Muscle of leg (tissue), 16 donors: ENCODE measurements at places on chromosomes 6 and 20. TPM values are rescaled to one million over a fixed set of nuclear protein-coding genes. Genes with fewer than 3 reads are reported as not detected.
A peak's percentile ranks its signal among the peaks of the same experiment; 100 is the strongest.

DNA sequence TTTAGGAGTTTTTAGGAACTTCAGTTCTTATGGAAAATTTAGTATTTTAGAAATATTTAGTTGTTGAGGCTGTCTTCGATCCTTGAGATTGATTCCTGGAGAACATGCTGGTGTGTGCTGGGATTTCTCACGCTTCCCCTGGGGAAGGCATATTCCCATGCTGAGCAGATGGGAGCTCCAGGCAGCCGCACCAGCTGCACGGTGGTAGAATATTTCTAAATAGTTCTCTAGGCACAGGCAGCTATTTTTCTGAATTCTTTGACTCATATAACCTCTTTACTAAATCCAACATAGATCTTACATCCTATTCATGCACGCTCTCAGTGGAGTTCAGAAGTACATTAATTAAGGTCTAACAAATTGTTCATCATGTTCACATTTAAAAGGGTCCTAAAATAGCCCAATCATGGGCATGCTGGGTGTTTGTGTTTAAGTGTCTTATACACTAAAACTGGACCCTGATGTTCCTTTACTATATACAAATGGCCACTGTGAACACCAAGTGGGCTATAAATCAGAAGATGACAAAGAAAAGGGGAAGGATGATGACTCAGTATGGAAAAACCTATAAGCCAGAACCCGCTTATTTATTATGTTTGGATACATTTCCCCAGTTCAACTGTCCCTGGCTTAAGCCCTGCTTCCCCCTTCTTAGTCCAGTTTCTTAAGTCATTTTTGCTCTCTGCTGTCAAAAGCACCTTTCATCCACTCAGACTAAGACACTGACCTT, 138.5 kb downstream of the UST start:
- DNase-seq = peak; percentile 93

DNA sequence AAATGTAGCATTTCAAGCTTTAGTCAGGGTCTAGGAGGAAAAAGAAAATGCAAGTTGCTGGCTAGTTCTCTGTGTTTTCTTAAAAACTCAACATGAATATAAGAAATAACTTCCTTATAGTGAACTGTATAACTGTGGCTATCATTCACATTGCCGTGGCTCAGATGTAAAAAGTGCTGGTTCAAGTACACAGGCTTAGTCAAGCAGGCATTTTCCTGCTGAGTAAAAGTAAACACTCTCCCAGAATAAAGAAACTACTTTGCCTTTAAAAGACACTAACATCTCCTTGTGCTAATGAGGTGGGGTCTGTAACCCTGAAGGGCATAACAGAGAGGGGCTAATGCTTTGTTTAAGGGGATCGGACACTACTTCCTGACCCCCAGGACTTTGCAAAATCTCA, 3.3 kb downstream of the ATP5F1E start:
- no peak for DNase-seq

GRCh38 chr6:136773473-136773796, 18.8 kb downstream of the MAP3K5 start:
- DNase-seq = no peak

DNA sequence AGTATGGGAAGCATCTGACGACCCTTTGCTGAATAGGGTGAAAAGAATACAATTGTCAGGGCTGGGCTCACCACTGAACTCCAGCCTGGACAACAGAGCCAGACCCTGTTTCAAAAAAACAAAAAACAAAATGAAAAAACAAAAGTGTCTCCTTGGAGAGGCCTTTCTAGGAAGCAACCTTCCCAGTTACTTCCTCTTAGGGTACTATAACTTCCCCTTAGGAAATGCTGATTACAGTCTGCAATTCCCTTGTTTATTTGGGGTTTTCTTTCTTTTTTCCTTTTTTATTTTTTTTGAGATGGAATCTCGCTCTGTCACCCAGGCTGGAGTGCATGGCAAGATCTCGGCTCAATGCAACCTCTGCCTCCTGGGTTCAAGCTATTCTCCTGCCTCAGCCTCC, 20.5 kb upstream of the TTPAL start:
- DNase-seq = peak; percentile 16

- DNase-seq = no peak
Measured at GRCh38 chr6:110560239-110561007, 84.0 kb upstream of the SLC22A16 start.

- no peak for DNase-seq
Measured at GRCh38 chr6:12898603-12899002, 182.0 kb downstream of the PHACTR1 start.

DNA sequence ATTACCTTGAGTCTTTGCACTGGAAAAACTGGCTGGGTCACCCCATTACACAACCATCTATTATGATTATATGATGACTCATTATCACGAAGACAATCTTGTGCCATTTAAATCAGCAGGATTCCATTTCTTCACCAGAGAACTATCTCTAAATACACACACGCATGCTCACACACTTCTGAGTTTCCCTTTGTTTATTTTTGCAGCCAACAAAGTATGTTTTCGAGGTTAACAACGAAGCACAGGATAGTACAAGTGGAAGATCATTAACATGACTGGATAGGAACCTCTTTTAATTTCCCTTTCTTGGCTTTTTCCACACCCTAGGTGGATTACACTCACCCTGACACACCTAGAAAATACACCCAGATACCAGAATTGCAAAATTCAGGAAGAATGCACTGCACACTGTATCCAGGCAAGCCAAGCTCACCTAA, 18.9 kb downstream of the PERP start:
- no peak for DNase-seq

DNA sequence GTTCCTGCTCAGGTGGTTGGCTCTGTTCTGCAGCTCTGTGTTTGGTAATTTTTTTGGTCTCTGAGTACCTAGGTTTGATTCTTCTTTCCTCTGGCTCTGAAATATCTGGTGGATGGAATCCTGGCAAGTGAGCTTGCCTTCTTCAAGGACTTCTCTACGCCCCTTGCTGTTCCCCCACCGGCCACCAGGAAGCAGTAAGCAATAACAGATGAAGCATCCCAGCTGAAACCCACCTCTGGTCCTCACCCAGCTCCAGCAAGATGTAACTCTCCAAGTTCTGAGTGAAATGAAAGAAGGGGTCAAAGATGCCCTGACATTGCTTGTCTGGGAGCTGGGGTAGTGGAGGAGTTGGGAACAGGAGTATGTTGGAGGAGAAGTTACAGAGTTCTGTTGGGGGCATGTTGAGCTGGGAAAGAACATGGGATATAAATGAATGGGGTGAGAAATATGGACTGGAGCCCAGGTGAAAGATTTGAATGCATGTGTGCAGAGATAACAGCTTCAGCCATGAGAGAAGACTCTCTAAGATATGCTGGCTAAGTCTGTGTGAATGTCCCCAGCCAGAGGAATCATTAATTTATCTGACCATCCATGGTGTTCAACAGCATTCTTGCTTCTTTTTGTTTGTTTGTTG, 51.3 kb upstream of the GLP1R start:
- peak; percentile 9 for DNase-seq

GRCh38 chr20:58523971-58524315, 8.7 kb upstream of the APCDD1L start:
- no peak for DNase-seq

GRCh38 chr6:116948533-116949304, 71.7 kb downstream of the RFX6 start:
- DNase-seq = no peak

- DNase-seq = no peak
Measured at GRCh38 chr6:95017922-95018321, 559.4 kb upstream of the MANEA start.

GRCh38 chr6:13834790-13835189, 20.4 kb upstream of the MCUR1 start:
- no peak for DNase-seq

GRCh38 chr6:91719414-91719813, 1132.5 kb upstream of the MAP3K7 start:
- DNase-seq = no peak

GRCh38 chr6:143150281-143150680, 89.6 kb downstream of the AIG1 start:
- DNase-seq = no peak

GRCh38 chr6:33185190-33185589, 7.1 kb downstream of the COL11A2 start:
- no peak for DNase-seq

DNA sequence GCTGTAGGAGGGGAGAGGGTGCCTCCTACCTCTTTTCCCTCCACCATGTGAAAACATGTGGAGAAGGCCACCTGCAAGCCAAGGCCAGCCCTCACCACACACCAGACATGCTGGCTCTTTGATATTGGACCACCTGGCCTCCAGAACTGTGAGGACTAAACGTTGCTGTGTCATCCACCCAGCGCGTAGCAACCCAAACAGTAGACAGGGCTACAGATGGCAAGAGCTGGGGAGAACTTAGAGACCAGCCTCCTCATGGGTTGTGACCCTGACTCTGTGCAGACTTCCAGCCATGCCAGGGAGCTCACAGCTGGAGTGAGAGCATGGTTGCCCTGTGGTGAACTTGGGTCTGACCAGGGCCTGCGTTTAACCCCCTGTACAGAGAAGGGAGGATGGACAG, 195.9 kb upstream of the CST7 start:
- no peak for DNase-seq

ABT1 gene
- total RNA-seq = 10.7 TPM

FOXA2 gene
- total RNA-seq = not detected

NFATC2 gene
- 3.8 TPM for total RNA-seq

GSTA1 gene
- total RNA-seq = not detected

OR2J3 gene
- total RNA-seq = not detected

PEX7 gene
- 9.4 TPM for total RNA-seq

SPEF1 gene
- 0.09 TPM for total RNA-seq

HSPA12B gene
- 18.3 TPM for total RNA-seq

CRIP3 gene
- total RNA-seq = 1.1 TPM

NR2E1 gene
- total RNA-seq = not detected

MCCD1 gene
- total RNA-seq = not detected

BPI gene
- 0.40 TPM for total RNA-seq

LSM2 gene
- total RNA-seq = 42.0 TPM

ANGPT4 gene
- total RNA-seq = 0.04 TPM
